Stimulated activated naive CD4-positive, alpha-beta T cell treated with Interleukin-2 at 50 U/mL for 16 hours (primary cell): ENCODE measurements at places on chromosomes 1 and 21.

DNA sequence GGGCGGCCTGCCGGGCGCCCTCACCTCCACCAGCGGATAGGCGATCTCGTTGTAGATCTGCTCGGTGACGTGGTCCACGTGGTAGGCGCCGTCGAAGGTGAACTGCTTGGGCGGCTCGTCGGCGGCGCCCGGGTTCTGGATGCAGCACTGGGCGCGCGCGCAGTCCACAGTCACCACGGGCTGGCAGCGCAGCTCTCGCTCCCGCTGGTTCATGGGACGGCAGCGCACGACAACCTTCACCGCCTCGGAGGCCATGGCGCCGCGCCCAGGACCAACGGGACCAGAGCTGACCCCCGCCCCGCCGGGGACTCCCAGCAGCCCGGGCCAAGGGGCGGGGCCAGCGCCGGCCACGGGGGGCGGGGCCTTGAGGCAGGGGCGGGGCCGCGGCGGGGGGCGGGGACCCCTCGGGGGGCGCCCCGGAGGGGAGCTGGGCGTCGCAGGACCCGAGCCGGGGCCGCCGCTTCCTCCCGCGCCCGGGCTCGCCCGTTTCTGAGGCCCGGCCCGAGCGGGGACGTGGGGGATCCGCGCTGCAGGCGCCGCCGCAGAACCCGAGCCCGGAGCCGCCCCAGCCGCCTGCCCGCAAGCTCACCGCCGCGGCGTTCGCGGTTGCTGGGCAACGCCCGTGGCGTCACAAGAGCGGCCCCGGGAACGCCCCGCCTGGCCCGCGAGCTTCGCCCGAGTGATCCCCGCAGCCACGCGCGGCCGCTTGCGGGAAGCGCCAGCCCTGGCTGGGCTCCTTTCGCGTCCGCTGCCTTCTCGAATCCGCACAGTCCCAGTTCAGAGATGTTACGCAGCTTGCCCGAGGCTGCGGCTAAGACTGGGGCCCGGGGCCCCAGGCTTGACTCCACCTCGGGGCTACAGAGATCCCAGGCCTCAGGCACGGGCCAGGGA lies at the start of gene KIF17:
KIF17 (minus strand) TSS at position 556 of the 891 bp plus-strand sequence; CDS start at position 255, 301 bp downstream.
- peak; percentile 44 for DNase-seq

- peak; percentile 15 for DNase-seq
Measured at GRCh38 chr1:161066694-161067093, 3.0 kb downstream of the ARHGAP30 start.

GRCh38 chr1:147786536-147786935 lies 26.1 kb upstream of the GJA5 start:
- no peak for DNase-seq

DNA sequence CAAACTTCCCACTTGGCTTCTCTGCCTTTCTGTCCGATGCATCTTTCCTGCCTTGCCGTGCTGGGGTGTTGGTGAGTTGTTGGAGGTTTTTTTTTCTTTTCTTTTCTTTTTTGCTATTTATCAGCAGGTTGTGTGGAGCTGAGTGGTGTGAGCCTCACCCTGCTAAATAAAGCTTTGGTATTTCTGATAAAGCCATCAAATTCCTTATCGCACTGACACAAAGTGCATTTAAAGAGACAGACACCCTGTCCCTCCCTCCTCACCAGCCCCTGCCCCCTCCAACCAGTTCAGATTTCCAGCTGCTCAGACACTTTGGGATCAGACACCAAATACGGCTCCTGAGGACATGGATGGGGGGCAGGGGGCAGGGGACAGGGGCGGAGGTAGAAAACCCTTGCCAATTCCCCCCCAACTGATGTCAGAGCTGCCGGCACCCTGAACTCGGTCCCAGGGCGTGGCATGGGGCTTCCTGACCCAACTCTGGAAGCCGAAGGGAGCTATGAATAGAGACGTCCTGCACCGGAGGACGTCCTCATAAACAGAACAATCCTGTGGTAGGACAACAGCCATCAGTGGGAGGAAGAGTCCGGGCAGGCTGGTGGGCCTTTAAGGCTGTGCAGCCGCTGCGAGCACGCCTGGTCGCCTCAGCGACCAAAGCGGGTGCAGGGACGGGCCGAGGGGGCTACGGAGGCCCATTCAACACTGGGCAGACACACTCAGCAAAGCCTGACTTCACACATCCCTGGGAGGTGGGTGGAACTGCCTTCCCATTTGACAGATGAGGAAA lies 79.0 kb downstream of the CASZ1 start:
- DNase-seq, result no peak

GRCh38 chr1:177567393-177567792 lies 396.6 kb downstream of the BRINP2 start:
- DNase-seq, result no peak

DNA sequence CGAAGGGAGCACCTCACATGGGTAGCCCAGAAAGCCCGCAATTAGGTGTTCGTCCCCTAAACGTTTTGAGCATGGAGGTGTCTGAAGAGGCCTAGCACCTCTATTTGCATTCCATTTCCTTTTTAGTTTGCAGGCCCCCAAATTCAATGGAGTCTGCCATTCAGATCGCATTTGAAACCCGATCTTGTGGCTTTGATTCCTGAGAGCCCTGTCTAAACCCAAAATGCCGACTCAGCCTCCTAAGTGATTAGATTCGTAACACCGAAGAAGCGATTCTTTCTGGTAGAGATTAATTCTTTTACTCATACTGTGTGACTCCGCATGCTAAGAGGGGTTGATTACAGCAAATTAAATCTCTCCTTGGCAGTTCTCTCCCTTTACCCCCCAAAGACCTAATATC lies 415.2 kb upstream of the KAZN start:
- DNase-seq, result no peak

- no peak for DNase-seq
Measured at GRCh38 chr21:36260802-36261201, 59.2 kb upstream of the MORC3 start.

GRCh38 chr1:2896824-2897223 lies 95.3 kb upstream of the TTC34 start:
- no peak for DNase-seq

DNA sequence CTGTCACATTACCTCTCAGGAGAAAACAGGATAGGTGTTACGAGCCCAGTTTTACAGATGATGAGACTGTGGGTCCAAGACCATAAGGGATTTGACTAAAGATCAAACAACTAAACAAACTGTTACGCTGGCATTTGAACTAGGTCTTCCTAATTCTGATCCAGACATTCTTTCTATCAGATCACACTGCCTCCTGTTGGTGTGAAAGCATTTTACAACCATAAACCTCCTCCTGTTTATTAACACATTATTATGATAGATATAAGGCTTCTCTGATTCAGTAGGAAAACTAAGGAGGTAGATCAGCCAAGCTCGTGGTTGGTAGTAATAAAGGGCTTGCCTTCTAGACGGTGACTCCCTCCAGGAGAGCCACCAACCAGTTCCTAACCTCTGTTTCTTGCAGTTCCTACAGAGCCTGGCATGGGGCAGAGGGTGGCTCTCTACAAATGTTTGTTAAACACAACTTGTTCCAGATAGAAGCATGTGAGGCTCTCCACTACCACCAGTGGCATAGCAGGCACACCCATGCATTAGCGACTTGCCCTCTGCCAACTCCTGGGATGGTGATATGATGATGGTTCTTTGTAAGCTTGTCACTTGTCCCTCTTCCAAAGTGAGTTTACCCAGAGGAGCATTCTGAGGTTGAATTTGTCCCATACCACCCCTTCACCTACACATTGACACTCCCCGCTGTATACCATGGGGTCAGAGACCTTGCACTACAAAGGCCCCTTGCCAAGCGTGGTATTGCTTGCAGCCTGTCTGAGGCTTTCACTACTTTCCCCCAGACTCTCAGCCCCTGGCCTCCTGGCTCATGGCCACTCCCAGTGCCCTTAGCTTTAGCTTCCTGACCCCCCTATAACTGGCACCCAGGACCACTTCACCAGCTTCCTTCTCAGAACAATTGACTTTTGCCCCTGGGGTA lies 96.4 kb upstream of the HOOK1 start:
- no peak for DNase-seq

GRCh38 chr1:225881081-225881958 lies 860 bp downstream of the TMEM63A start:
- DNase-seq, result peak; percentile 27

- no peak for DNase-seq
Measured at GRCh38 chr1:189697113-189697512, 780.6 kb downstream of the BRINP3 start.

- no peak for DNase-seq
Measured at GRCh38 chr1:52899445-52899894, 22.1 kb downstream of the ECHDC2 start.

DNA sequence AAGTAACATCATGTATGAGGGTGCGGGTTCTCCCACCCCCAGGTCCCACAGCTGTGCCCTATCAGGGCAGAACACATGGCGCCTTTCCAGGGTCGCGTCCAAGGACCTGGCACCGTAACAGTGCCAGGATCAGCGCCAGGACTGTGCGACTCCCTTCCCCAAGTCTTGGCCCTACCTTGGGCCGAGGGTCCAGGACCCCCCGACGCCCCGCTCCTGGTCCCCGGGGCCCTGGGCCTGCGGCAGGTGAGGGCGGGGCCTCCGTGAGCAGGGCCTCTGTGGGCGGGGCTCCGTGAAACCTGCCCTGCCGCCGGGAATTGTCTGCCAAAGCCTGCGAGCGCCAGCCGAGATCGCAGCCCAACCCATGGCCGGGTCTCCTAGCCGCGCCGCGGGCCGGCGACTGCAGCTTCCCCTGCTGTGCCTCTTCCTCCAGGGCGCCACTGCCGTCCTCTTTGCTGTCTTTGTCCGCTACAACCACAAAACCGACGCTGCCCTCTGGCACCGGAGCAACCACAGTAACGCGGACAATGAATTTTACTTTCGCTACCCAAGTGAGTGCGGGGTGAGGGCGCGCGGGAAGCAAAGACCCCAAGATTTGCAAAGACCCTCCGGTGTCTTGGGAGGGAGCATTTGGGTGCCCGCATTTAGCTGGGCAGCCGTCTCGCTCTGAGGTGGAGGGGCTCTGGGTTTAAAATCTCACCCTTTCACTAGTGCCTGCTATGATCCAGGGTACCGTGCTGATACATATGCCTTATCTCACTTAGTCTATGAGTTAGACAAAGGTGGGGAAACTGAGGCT lies at the start of gene RHBG:
RHBG (plus strand) TSS at position 323 of the 796 bp plus-strand sequence; CDS start at position 362, 39 bp downstream.
- DNase-seq, result no peak

- no peak for DNase-seq
Measured at GRCh38 chr1:80535466-80535865, 1265.3 kb upstream of the ADGRL2 start.

GRCh38 chr21:45381865-45382696 lies 22.9 kb upstream of the COL18A1 start:
- DNase-seq, result no peak

GRCh38 chr1:206560007-206560716 lies 52.1 kb downstream of the EIF2D start:
- peak; percentile 12 for DNase-seq

GRCh38 chr1:217274416-217274815 lies 356.5 kb downstream of the GPATCH2 start:
- DNase-seq, result no peak

- no peak for DNase-seq
Measured at GRCh38 chr1:227904541-227905335, 43.0 kb downstream of the WNT9A start.

- DNase-seq, result no peak
Measured at GRCh38 chr1:245650441-245650960, 495.7 kb downstream of the KIF26B start.

GRCh38 chr1:48059289-48059688 lies 62.1 kb upstream of the TRABD2B start:
- DNase-seq, result no peak

GRCh38 chr1:32972814-32973428 lies 8.3 kb upstream of the RNF19B start:
- no peak for DNase-seq

- DNase-seq, result no peak
Measured at GRCh38 chr1:225484657-225485214, 56.9 kb upstream of the LBR start.

GRCh38 chr1:183394435-183394834 lies 23.7 kb downstream of the NMNAT2 start:
- no peak for DNase-seq

GRCh38 chr21:45497846-45498645 lies 44.2 kb downstream of the SLC19A1 start:
- no peak for DNase-seq

GRCh38 chr1:33384040-33384812 lies 46.7 kb downstream of the PHC2 start:
- no peak for DNase-seq
